GM12865 (cell line): ENCODE measurements at places on chromosomes 1 and 21.

- DNase-seq: peak; percentile 39
Measured at GRCh38 chr1:220448217-220448616, 79.7 kb upstream of the MARK1 start.

- DNase-seq: peak; percentile 81
Measured at GRCh38 chr1:12057382-12057781, 5.7 kb upstream of the TNFRSF8 start.

- DNase-seq: no peak
Measured at GRCh38 chr1:72412286-72412685, 129.9 kb upstream of the NEGR1 start.

DNA sequence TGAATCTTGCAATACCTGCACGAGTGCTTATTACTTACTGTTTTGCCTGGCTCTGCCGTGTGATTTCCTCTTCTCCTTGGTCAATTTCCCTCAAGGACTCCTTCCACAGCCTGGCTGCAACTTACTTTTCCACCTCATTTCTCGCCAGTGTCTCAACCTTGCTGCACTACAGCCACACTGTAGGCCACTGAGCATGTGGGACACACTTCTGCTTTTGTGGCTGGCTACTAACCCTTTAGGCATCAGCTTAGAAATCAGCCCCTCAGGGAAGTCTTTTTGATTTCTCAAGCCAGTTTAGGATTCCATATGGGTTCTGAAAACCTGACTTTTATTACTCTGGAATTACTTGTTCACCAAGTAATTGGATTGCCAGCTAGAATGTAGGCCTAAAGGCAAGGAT is 5.2 kb upstream of the DMRTB1 start:
- DNase-seq: no peak

DNA sequence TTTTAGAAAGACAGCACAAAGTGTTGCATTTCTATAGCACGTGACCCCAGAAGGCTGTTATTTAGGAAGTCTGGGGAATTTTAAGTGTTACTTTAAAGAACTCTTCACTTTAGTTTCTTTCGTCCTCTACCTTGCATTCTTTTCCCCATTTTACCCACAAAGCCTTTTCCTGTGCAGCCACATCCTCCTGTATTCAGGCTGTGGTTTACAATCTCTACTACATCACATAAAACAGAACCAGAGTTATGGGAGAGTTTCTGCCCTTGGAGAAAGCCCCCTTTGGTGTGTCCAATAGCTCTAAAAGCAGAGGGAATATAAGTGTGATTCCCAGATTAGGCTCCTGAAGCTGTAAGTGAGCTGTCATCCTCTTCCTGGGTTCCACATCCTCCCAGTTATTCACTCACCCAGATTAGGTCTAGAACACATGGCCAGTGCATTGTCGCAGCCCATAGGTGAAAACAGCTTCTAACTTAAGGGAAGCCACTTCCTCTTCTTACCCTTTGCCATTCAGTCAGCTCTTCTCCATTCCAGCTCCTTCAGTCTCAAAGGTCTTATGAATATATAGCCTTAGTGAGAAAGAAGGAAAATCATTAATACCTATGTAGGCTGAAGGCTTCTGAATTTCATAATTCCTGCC is 171.1 kb downstream of the PIGK start:
- DNase-seq: no peak

DNA sequence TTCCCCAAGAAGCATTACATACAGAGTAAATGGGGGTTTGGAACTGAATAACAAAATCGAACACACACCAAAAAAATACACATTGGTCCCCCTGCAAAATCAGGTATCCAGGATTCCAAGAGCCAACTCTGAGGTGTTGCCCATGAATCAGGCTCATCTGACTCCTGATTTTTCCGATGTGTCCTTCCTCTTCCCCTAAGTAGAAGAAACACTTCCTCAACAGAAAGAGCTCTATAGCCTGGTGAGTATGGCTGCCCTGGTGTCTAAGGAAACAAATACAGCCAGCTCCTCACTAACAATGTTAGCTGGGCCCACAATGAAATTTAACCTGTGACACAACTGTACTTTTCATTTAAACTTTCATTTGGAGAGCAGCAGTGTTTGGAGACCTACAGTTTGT is 33.6 kb downstream of the ERI3 start:
- no peak for DNase-seq

DNA sequence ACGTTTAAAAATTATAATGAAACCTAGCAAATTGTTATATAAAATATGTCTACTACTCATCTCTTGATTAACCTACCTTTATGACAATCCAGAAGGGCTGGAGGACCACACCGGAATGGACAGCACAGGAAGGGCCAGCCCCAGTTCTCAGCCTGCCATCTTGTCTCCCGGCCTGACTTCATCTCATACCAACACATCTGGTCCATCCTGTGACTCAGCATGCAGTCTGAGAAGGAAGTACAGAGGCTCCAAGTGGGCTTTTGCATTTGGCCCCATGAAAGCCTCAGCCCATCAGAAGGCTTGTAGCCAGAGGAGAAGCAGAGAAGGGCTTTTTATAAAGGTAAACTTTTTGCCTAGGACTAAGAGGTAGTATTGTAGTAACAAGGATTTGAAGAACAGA is 436.6 kb downstream of the MRPL39 start:
- DNase-seq: no peak

GRCh38 chr1:1066403-1067283 is 7.5 kb downstream of the RNF223 start:
- DNase-seq: no peak

DNA sequence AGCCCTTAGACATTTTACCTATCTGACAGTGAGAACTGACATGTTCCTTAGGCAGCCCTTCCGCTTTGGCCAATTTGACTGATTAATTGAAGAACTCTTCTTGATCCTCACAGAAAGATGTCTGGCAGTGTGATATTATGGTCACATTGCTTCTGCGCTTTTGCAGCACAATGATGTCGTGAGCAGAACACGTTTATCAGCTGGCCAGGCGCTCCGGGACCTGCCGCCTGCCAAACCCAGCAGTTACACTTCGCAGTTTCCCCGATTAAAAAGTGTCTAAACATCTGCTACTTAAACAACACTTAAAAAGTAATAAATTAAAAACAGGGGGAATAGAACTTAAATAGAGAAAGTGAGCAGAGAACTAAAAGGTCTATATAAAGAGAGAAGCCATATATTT is 103.5 kb upstream of the ETS2 start:
- DNase-seq: no peak
